C1 segment of cervical spinal cord (tissue), 14 donors: ENCODE measurements at places on chromosomes 16 and 17.
A peak's percentile ranks its signal among the peaks of the same experiment; 100 is the strongest.

- no peak for DNase-seq
Measured at GRCh38 chr17:2089021-2089422, 34.1 kb downstream of the HIC1 start.

GRCh38 chr17:49851387-49852291 is 3.8 kb upstream of the TAC4 start:
- DNase-seq = no peak

DNA sequence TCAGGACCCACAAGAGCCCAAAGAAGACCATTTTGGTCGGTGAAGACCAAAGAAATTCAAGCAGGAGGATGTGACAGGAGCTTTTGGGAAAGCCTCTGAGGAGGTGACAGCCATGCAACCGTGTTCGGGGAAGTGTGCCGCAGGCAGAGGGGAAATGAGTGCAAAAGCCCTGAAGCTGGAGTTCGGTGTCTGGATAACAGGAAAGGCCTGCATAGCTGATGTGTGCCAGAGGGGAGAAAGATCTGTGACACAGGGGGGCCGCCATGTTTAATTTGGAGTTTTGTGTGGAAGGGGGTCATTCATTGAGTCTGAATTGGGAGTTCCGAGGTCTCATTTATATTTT is 870 bp upstream of the ZC3H7A start:
- DNase-seq = no peak

DNA sequence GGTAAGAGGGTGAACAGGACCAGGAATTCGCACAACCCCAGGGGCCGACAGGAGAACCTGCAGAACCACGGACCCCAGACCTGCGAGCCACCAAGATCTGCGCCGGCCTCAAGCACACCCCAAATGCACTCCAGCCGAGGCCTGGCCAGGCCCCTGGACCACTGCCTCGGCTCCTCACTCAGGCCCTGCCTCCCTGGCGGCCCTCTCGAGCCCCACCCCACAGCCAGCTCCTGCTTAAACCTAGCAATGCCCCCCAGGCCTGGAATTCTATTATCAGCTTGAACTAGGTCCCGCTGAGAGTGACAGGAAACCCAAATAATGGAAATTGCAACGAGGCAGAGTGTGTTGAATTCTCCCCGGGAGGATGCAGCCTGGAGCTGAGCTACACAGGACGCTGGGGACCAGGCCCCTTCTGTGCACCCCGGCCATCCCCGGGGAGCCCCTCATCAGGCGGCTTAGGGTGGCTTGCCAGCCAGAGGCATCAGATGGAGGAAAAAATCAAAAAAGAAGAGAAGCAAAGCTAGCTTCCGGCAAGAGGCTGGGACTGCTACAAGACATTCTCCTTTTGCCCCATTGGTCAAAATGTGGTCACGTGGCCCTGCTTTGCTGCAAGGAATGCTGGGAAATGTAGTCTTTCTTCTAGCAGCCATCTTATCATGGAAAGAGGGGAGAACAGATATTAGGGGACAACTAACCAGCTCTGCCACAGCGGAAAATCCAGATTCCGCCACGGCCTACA is 2.4 kb upstream of the ENPP7 start:
- DNase-seq = peak; percentile 70

DNA sequence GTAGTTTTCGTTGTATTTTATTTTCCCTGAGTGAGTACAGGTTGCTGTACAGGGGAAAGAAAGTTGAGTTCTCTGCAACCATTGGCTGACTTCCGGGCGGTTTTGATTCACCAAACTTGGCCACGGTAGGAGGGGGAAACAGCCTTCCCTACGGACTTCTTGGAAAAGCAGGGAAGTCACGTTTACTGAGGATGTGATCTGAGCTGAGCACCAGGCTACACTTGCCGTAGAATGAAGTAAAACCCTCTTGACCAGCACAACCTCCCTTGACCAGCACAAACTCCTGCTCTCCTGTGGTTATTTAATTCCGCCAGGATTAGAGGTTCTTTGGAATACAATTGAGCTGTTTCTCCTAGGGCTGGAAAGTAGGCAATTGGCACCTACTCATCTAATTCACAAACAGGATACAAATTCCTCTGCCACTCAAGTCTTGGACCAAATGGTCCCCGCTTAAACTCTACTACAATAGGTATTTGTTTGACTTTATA is 242.0 kb upstream of the RBFOX1 start:
- DNase-seq = no peak

DNA sequence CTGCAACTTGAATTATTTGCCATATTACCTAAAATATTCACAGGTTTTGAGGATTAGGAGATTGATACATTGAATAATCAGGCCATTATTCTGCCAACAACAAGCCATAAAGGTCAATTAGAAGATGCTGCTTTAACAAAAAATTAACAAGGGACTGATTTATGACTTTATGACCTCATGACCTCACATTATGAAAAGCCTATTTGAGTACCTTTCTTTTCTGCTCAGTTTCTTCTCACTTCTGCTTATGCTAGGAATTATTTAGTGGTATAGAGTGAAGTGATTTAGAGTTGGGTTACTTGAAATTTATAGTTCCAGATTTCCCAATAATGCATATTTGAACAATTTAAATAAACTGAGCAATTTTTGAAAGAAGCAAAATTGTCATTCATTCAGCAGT is 121.6 kb downstream of the CHD9 start:
- DNase-seq = no peak

GRCh38 chr17:60896996-60897395 is 219.3 kb downstream of the BCAS3 start:
- no peak for DNase-seq

- no peak for DNase-seq
Measured at GRCh38 chr17:50745631-50746030, 21.7 kb downstream of the ANKRD40CL start.

GRCh38 chr16:57388359-57389086 is 16.0 kb upstream of the CCL17 start:
- DNase-seq = no peak

- DNase-seq = no peak
Measured at GRCh38 chr16:57083485-57084126, 8.8 kb upstream of the CPNE2 start.

- no peak for DNase-seq
Measured at GRCh38 chr17:40516581-40517285, 15.3 kb upstream of the TNS4 start.

GRCh38 chr16:89293276-89294143 is 76.0 kb downstream of the ZNF778 start:
- no peak for DNase-seq

DNA sequence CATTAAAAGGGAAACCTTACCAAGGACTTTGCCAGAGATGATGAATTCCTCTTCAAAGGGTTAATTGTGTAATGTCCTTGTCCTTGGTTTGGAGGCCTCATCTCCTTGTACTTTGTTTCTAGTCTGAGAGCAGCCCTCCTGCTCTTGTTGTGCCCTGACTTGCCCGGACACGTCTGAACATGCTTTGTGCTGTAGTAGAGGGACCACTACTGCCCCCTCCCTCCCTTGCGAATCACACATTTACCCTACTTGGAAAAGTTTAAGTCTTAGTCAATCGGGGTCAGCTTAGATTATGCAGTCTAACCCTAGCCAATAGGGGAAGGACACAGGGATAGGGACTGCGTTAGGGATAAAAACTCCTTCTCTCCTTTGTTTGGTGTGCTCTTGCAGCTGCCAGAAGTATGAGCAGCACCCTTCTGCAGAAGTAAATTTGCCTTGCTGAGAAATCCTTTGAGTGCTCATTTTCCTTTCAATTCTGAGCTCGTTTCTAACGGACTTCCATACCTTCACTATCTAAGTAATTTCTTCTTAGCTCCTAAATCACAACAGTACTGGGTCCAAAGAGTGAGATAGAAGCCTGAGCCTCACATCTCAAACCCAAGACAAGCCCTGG is 26.4 kb upstream of the CLEC3A start:
- DNase-seq = no peak

- no peak for DNase-seq
Measured at GRCh38 chr16:2598723-2599122, 60.9 kb downstream of the PDPK1 start.

- DNase-seq = peak; percentile 85
Measured at GRCh38 chr17:28744972-28745785, 1.4 kb downstream of the TRAF4 start.

DNA sequence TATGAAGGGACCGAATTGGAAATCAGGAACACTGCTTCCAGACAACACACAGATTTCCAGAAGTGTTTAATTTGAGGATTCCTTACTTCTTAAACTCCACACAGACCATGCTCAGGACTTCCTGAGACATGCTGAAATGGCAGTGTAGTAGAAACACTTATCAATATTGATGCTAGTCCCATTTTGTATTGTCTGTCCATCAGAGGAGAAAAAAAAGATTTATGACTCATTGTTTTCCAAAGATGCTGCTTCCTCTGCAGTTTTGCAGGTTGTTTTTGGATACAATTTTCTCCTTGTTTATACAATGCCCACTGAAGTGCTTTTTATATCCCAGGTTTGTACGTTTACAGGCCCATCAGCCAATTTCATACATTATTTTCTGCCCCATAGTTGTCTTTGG is 68.3 kb upstream of the TANC2 start:
- DNase-seq = no peak

DNA sequence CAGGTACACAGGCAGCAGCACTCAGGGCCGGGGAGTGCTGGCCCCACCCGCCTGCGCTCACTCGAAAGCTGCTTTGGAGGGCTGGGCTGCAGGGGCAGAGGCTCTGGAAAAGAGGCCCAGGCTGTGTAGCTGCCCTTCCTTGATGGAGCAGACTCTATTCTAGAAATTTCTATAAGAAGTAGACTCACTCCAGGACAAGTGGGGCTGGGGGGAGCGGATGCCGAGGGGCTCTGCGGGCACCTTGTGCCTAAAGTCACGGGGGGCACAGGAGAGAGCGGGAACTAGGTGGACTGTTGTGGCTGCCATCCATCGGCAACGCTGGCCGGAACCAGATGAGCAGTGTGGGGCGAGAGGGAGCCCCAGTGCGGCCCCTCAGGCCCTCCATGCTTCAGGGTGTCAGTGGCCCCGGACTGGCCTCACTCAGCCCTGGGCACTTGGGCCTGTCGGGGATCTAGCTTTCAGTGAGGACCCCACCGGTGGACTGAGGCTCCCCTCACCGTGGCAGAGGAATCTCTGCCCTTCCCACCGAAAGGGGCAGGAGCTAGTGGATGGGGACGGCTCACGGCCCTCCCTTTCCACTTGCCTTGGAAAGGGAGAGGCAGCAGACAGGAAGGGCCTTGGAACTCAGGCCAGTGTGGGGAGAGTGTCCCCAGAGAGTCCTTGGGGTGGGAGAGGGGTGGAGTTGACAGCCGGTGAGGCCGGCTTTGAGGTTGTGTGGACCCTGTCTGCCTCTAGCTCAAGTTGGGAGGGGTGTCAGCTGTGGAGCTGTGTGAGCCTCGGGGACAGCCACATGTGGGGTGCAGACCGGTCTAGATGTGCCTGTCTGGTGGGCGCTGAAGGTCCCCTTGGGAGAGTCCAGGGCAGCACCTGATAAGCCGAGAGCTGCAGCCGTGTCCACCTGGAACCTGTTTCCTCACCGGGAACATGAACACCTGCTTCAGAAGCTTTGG is 16.6 kb downstream of the ENDOV start:
- no peak for DNase-seq

- no peak for DNase-seq
Measured at GRCh38 chr16:27272076-27272475, 3.5 kb upstream of the NSMCE1 start.

- no peak for DNase-seq
Measured at GRCh38 chr17:27976331-27976730, 66.1 kb upstream of the NLK start.

DNA sequence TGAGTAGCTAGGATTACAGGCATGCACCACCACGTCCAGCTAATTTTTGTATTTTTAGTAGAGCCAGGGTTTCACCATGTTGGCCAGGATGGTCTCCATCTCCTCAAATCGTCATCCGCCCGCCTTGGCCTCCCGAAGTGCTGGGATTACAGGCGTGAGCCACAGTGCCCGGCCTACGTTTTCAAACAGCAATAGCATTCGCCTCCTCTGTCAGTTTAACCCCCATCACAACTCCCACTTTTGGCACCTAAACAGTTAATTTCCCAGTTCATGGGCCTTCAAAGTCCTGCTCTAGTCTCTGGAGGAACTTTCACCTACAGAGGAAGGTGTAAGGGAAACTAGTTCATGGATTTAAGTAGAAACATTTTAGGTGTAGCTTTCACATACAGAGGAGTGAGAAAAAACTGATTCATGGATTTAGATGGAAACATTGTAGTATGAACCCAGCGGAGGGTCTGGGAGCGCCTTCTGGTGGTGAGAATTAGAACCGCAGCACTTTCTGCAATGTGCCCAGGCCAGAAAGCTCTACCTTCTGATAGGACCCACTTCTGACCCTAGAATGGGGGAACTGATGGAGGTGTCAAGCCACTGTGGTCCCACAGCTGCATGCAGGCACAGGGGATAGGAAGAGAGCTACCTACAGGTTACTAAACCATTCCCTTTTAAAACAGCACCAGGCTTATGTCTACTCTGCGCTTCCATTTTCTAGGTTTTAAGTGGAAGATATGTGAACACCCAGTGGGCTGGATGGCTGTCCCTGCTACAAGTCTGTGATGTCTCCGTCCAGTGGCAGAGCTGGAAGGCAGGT is 12.0 kb upstream of the MEOX1 start:
- peak; percentile 29 for DNase-seq
